ENCODE measurements at places on chromosomes 1 and 21. TPM values are rescaled to one million over a fixed set of nuclear protein-coding genes. Genes with fewer than 3 reads are reported as not detected.

DNA sequence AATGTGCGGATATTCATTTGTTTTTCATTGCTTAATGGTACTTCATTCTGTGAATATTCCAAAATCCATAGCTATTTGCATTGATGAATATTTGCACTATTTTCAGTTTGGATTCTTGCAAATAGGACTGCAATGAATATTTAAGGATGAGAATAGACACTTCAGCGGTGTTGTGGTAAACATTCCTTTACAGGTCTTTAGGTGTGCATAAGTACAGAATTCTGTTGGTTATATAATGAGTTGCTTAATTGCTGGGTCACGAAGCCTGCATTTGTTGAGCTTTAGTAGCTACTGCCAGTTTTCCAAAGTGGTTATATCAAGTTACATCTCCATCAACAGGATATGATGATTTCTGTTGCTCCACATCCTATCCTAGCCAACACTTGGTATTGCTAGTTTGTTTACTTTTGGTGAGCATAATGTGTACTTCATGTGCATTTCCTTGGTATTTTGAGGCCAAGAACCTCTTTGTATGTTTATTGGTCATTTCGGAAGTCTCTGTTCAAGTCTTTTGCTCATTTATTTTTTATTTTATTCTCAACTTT is 64.2 kb upstream of the CYYR1 start:
- DNase-seq: no peak

DNA sequence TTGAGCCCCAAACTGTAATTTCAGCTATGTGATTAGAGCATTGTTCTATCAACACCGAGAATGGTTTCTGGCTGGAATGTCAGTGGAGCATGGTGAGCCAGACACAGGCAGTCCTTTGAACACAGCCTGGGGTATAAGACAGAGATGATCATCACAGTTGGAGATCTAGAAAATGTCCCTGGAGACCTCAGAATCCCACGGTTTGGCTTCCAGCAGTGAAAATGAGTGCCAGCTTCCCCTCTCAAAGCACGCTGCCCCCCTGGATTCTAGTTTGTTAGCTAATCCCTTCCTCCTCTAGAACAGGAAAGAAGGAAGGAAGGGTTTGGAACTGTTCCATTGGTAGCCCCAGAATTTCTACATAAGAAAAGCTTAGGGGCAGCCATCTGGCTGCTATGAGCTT is 59.9 kb upstream of the JAK1 start:
- DNase-seq: no peak

DNA sequence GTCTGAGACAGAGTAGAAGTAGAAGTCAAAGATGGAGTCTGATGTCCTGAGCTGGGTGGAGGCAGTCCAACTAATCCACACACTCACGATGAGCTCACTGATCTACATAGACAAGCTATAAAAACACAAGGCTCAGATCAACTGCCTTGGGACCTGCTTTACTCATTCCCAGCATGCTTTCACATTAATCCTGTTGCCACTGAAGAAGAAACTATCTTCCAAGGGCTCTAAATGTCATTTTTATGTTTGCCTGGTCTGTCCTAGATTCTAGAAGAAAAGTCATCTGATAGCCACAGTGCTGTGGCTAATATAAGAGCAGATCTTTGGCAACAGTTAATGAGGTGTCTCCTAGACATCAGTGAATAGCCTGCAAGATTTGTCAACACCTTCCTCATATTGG is 522.7 kb downstream of the NUF2 start:
- no peak for DNase-seq

- DNase-seq: no peak
Observed at GRCh38 chr1:201515062-201515750, 8.3 kb upstream of the CSRP1 start.

C1orf185 gene
- polyA plus RNA-seq: not detected

PRKAA2 gene
- not detected for polyA plus RNA-seq

Data from CD4-positive, CD25-positive, alpha-beta regulatory T cell (primary cell).